ENCODE measurements at places on chromosomes 2 and 18.
A peak's percentile ranks its signal among the peaks of the same experiment; 100 is the strongest.

- DNase-seq = no peak
Observed at GRCh38 chr2:85089585-85089984, 43.6 kb upstream of the TCF7L1 start.

- DNase-seq = no peak
Observed at GRCh38 chr18:29501952-29502351, 1325.0 kb upstream of the CDH2 start.

GRCh38 chr2:69196327-69197117, 183.5 kb downstream of the ANTXR1 start:
- DNase-seq = no peak

- peak; percentile 40 for DNase-seq
Observed at GRCh38 chr2:98149333-98149697, 62.3 kb downstream of the VWA3B start.

- no peak for DNase-seq
Observed at GRCh38 chr2:14273650-14274049, 358.9 kb upstream of the LRATD1 start.

DNA sequence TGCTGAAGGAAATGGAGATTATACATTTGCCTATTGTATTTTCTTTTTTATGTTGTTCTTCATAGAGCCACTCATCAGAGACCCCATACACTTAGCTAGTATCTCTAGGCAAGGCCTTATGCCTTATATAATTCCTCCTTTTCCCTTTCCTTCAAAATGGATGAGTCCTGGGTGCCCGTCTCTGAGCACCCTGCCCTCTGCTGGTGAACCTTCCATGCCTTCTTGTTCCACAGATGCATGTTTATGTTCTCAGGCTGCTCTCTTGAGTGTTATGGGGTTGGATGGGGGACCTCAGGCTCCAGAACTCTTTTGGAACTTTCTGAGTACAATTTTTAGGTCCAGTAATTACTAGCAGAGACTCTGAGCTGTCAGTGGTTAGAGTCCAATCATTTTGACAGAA, 368.6 kb upstream of the SPRED2 start:
- no peak for DNase-seq

DNA sequence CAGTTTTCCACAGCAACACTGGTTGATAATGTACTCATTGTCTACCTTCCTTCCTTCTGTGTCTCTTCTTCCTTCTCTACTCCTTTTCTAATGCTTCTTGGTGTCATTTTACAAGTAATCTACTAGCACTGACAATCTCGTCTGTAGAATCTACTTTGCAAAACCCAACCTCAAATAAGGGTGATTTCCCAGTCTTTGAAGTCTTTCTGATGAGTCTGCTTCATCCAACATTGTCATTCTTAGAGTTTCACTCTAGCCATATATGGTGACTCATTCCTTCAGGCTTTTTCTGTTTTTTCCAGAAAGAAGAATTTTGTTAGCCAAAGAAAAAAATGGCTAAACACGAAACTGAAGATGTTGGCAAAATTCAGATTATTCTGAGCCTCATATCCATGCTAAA, 288.7 kb downstream of the MBD2 start:
- DNase-seq = no peak

DNA sequence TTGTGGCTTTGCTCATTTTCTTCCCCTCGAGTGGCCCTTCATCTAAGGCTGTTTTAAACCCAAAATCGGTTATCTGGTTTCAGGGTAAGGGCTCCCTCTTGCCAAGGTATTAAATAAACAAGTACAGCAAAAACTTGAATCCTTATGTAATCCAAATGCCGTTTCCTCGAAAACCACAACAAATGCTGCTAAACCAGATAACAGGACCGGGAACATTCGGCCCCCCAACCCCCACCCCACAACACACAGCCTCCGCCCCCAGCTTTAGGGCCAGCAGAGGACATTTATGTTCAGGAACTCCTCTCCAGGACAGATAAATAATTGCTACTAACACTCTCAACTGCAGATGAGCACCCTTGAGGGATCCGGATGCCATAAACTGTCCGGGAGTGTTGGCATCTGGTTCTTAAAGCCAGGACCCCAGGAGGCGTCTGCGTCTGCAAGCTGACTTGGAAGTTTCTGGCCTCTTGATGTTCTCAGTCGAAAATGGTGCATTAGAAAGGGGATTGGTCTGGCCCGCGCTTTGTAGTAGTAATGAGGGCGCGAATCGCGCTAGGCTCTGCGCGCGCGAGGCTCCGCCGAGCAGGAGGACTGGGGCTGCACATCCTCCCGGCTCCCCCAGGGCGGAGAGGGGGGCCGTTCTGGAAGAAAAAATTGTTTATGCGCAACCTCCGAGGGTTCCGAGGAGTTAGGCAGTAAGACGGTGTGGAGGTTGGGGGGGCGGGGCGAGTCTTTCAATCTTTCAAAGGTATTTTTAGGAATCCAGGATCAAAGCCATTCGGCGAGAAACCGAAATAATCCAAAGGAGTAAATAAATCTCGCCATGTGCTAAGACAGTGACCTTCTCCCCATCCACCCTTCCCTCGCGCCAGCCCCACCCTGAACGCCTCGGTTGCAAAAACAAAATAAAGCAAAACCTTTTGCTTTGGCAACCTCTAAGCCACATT, 3.9 kb upstream of the ID2 start:
- peak; percentile 51 for DNase-seq

- DNase-seq = no peak
Observed at GRCh38 chr2:65799141-65799854, 366.9 kb upstream of the SPRED2 start.

DNA sequence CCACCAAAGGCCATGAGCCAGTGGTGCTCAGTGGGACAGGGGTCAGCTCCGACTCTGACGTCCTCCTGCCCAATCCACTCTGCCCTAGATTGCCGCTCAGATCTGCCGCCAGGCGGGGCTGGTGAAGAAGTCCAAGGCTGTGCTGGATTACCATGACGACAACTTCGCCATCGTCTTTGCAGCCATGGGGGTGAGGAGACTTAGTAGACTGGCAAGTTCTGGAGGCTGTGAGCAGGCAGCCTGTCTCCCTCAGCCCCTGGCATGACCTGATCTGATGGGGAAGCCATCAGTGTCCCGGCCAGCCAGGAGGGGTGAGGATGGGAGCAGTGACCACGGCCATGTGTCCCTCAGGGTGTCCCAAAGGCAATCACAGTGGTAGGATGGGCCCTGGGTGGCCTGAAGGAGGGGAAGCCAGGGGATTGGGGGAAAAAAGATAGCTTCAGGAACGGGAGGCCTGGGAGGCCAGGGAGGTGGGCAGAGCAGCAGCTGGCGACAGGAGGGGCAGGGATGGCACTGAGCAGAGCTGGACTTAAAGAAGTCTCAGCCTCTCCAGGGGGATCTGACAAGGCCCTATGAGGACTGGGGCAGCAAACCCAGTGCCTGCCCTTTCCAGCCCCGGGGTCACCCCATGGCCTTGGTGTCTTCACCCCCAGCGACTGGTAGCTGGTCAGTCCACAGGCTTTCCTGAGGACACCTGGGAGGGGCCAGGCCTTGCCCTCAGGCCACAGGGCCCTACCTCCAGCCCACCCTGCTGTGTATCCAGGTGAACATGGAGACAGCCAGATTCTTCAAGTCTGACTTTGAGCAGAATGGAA, 17.4 kb upstream of the ANKRD53 start:
- no peak for DNase-seq

DNA sequence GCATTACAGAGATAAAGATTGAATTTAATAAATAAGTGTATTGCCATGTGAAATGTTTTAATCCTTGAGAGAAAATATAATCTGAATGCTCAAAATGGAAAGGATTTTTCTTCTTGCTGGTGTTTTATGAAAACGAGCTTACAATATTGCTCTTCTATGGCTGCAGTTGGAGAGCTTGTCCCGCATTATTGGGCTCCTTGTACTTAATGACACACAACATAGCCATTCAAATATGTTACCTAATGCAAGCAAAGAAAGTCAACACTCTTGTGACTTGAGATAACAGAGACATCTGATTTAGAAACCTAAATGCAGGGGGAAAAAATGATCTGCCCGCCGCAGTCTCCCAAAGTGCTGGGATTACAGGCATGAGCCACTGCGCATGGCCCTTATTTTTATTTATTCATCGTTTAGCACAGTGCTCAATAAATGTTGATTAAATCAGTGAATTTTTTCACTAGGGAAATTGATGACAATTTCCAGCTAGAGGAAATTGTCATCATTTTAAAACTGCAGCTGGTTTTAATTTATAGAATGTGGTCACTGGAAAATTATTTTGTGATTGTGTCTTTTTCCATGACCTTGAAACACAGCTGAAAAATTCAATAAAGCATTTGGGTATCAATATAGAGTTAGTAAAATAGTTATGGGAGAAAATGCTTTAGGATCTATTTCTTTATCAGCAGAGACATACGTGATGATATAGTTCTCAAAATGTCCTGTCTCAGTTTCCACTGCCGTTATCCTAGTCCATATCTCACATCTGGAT, 2.4 kb upstream of the PRKD3 start:
- DNase-seq = no peak

- DNase-seq = no peak
Observed at GRCh38 chr2:20178249-20178607, 46.7 kb downstream of the SDC1 start.

DNA sequence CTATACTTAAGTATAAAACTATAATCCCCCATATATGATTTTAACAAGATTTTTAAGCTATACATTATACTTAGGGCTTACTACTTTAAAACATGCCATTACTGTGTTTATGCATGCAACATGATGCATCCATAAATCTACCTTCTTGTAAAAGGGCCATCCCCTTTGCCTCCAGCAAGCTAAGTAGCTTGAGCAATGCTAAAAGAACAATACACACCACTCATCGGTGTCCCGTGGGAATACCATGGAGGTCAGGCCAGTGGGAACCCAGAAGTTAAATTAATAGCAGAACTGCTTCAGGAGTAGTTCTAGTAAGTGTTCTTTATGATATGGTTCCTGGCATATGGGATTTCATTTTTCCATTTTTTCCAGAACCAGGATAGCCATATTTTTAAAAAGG, 37.8 kb downstream of the SH3RF3 start:
- DNase-seq = no peak

- DNase-seq = no peak
Observed at GRCh38 chr2:74025971-74026612, 41.4 kb downstream of the TET3 start.

DNA sequence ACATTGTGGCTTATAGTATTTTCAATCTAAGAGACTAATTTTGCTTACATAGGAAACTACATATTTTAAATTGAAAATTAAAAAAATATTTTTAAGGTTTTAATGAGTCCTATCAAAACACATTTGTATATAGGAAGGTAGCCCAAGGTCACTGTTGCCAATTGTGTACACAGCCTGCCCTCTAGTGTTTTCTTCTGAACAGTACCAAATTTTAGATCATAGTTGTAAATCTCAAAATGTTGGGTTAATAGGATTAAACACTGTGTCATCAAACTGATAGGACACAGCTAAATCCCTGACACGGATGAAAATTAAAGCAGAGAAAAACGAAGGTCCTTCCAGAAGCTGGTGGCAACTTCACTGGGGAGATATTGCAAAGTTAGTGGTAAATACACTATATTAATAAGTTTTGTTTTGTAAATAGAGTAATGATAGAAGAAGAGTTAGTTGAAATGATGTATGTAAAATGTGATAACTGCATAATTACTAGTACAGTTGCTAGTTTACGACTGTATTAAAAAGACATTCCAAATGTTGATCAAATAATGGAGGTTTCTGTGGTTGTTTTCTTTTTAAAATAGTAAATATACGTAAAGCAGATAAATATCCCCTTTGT, 19.7 kb downstream of the CLUL1 start:
- no peak for DNase-seq

- peak; percentile 65 for DNase-seq
Observed at GRCh38 chr18:13427354-13427753, 208.8 kb downstream of the LDLRAD4 start.

GRCh38 chr2:168574856-168575630, 119.0 kb downstream of the CERS6 start:
- DNase-seq = no peak

DNA sequence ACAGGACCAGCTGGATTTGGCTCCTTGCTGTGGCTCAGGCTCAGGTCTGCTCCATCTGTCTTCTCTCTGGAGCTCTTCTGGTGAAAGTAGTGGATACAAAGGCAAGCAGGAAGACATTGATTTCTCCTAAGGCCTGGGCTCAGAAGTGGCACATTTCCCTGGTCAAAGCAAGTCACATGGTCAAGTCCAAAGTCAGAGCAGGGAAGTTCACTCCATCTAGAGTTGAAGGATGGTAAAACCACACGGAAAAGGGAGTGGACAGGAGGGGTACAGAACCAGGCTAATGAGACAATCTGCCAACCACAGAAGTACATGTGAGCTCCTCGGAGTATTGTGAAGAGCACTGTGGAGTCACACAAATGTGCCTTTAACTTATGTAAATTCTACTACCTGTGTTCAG, 66.1 kb downstream of the MARCO start:
- no peak for DNase-seq

Data from breast epithelium (tissue), 4 donors.